Globus pallidus (tissue), 1 donor: ENCODE measurements at places on chromosomes 6 and 20.
A peak's percentile ranks its signal among the peaks of the same experiment; 100 is the strongest.

GRCh38 chr6:160733050-160733646 lies 31.1 kb downstream of the PLG start:
- peak; percentile 48 for DNase-seq

DNA sequence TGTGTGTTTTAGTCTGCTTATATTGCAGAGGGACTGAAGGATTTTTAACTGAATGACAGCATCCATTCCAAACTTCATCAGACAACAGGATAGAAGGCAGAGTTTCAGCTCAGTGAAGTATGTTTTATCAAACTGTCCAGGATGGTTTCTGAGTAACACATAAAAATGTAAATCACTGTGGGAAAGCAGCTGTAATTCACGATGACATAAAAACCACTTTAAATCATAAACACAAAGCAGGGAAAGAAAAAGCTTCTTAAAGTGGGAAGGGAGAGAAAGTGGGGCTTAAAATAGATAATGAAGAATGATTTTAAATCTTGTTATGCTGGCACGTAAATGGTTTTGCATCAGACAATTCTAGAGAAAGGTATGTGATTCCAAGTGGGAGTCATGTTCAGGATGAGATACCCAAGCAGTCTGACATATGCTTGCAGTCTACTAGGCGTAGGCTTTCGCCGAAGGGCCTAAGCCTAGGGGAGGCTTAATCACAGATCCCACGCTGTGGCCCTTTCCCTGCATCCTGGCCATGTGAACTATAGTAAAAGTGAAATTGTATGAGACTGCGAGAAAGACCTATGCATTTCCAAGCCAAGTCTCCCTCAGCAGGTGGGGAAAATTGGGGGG lies 610.6 kb downstream of the PRKN start:
- DNase-seq: no peak

DNA sequence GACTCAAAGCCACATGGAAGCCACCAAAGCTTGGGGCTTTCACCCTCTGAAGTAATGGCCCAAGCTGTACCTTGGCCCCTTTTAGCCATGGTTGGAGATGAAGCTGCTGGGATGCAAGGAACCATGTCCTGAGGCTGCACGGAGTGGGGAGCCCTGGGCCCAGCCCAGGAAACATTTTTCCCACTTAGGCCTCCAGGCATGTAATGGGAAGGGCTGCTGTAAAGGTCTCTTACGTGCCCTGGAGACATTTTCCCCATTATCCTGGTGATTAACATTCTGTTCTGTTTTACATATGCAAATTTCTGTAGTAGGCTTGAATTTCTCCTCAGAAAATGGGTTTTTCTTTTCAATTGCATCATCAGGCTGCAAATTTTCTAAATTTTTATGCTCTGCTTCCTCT lies 558.2 kb downstream of the EYS start:
- no peak for DNase-seq

- DNase-seq: no peak
These were observed 32.3 kb upstream of the DUSP22 start for GRCh38 chr6:259901-260508.

DNA sequence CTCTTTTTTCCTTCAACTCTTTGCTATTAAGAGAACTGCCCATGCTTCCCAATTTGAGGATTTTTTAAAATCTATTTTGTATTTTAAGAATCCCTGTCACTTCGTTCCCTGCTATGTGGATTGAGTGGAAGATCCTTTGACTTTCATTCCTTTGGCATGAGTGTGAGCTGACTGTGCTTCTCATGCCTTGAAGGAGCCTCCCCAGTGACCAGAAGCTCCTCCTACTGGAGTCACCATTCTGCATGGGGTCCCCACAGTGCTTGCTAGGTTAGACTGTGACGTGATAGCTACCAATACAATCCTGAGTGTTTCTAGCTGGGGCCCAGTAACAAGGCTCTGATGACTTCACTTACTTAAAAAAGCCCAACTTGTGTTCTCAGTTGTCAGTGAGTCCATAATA lies 104.4 kb upstream of the LAMP5 start:
- no peak for DNase-seq

GRCh38 chr20:32285082-32285620 lies 7.7 kb downstream of the KIF3B start:
- DNase-seq: no peak

DNA sequence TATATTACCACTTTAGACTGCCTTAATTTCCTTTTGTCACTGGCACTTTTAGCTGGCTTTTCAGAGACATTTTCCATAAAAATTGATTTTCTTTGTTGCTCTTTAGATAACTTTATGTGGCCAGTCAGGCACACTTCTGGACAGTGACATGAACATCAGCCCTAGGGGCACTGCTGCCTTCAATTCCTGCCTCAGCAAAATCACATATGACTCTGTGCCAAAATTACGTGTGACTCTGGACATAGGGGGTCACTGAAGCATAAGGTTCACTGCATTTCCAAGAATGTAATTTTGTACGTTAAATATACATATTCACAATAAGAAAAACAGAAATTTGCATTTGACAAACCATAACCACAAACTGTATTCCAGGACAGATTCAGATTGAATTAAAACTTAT lies 66.5 kb downstream of the ESF1 start:
- no peak for DNase-seq

GRCh38 chr6:42022755-42023384 lies 27.5 kb upstream of the TAF8 start:
- no peak for DNase-seq

GRCh38 chr6:77105091-77105490 lies 358.2 kb downstream of the HTR1B start:
- DNase-seq: no peak

DNA sequence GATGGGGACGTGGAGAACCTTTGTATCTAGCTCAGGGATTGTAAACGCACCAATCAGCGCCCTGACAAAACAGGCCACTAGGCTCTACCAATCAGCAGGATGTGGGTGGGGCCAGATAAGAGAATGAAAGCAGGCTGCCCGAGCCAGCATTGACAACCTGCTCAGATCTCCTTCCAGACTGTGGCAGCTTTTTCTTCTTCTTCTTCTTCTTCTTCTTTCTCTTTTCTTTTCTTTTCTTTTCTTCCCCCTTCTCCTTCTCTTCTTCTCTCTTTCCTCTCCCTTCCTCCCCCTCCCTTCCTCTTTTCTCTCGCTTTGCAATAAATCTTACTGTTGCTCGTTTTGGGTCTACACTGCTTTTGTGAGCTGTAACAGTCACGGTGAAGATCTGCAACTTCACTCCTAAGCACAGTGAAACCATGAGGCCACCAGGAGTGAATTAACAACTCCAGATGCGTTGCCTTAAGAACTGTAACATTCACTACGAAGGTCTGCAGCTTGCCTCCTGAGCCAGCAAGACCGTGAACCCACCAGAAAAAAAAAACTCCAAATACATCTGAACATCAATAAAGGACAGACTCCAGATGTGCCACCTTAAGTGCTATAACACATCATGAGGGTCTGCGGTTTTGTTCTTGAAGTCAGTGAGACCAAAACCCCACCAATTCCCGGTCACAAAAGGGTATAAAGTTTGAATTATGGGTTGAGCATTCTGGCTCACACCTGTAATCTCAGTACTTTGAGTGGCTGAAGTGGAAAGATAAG lies 19.6 kb upstream of the SERPINB1 start:
- DNase-seq: no peak

DNA sequence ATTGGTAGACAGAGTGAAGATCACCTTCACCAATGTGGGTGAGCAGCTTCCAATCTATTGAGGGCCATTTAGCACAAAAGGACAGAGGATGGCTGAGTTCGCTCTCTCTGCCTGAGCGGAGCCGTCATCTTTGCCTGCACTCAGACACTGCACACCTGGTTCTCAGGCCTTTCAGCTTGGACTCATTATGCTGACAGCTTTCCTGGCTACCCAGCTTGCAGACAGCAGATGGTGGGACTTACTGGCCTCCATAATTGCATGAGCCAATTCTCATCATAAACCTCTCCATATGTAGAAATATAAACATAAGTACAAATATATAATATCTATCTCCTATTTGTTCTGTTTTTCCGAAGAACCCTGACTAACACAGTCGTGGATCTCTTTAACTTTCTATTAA lies 13.7 kb downstream of the TBXT start:
- no peak for DNase-seq

DNA sequence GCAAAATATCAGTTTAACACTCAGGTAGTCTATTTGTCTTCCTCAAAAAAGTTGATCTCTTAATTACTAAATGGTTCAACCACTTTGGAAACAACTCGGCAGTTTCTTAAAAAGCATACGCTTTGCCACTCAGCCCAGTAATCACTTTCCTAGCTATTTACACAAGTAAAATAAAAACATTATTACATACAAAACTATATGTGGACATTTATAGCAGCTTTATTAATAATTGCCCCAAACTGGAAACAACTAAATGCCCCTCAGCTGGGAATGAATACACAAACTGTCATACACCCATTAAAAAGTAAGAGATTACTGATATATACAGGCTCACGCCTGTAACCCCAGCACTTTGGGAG lies 7.4 kb downstream of the EEF1A1 start:
- DNase-seq: no peak

DNA sequence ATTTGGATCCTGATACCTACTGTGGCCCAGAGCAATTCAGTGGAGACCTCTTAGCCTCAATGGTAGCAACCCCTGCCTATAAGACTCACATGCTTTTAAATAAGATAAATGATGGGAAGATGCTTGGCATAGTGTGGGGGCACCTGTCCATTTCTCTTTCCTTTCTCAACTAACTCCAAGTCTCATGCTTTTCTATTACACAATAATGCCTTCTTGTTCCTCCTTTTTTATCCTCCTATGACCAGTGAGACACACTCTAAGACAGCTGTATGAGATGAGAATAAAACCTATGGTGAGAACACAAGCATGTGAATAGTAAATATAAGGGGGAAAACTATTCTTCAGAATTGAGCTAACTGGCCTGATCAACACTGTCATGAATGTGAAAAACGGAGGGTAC lies 147.0 kb upstream of the STXBP5 start:
- no peak for DNase-seq

DNA sequence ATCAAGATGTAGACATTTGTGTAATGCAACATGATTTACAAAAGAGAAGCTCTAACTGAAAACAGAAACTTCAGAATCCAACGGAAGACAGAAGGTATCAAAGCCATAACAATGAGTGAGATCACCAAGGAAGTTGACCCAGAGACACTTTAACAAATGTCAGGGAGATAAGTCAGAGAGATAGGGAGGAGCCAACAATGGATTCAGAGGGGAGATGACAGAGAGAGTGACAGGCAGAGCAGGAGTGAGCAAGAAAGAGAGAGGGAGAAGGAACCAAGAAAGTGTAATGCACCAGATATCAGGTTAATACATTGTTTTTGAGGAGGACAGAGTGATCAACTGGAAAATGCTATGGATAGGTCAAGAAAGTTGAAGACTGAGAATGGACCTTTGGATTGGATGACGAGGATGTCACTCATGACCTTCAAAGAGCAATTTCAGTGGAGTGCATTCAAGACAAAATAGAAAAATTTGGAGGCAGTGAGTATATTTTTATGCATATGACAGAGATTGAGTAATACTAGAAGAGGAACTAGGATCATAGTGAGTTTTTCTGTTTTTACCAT lies 86.6 kb downstream of the TRDN start:
- no peak for DNase-seq

DNA sequence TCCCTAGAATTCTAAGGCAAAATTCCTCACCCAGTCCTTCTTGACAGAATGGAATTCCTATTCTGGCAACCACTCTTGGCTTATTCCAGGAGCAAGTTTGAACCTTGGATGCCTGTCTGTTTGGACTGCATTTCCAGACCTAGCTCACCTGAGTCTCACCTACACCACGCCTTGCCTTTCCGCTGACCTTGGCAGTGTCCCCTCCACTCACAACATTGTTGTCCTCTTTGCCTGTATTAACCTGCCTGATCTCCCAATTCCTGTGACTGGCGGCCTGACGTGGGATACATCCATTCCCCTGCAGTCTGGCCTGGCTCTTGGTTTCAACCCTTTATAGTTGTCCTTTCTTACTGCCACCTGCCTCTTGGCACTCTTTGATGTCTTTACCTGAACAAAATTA lies 281.4 kb upstream of the SOX4 start:
- no peak for DNase-seq

- DNase-seq: no peak
These were observed 146.2 kb downstream of the KHDC1L start for GRCh38 chr6:73078908-73079610.

DNA sequence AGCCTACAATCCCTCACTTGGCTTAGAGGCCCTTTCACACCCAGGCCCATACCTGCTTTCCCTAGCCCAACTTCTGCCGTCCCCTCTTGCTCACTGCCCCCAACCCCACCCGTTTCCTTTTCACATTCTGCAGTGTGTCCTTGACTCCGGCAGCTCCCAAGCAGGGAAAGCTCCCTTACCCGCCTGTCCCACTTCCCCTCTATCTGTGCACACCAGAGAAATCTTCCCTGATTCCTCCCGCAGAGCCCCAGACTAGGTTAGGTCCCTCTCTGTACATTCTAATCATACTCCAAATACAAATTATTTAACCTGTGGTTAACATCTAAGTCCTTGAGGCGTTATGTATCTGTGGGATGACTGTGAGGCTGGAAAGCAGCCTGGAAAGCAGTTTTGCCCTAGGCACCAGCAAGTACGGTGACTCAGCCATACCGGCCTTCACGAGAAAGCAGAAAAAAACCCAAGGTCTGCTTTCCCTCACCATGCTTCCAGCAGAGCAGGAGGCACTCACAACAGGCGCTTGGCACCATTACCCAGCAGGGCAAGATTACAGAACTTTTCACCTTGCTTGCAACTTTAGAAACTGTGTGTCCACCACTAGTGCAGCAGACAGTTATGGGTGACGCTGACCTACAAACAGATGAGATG lies 22.3 kb downstream of the ELOVL5 start:
- DNase-seq: no peak

GRCh38 chr6:53062169-53062539 lies 3.0 kb upstream of the FBXO9 start:
- DNase-seq: no peak

DNA sequence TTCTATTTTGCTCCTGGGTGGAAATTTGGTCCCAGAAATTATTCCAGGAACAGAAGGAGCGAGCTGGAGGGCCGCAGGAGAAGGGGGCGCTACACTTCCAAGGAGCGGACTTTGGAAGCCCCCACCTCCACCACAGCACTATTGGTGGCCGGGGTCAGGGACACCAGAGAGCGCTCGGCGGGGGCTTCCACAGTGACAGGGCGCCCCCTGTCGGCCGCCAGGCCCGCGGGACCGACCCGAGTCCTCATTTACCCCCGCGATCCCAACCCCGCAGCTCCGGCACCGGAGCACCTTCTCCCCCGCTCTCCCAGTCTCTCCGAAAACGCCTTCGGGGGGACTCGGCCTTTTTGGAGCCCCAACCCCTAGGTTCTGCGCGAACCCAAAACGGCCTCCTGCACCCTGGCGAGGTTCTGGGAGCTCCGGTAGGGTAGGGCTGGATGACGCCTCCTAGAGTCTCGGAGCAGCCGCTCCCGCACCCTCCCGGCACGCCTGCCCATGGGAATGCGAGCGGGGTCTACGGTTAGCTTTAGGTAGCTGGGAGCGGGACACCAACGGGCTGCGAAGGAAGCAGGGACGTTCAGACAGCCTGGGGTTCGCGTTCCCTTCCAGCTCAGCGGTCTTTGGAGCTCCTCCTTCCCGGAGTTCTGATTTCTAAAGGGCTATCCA lies 2.4 kb upstream of the FOXA2 start:
- peak; percentile 4 for DNase-seq

GRCh38 chr6:69542494-69542893 lies 254.3 kb downstream of the LMBRD1 start:
- DNase-seq: no peak
